ENCODE measurements at places on chromosomes 12 and 14.
A peak's percentile ranks its signal among the peaks of the same experiment; 100 is the strongest.

- no peak for DNase-seq
Measured at GRCh38 chr12:48946205-48946604, 11.1 kb downstream of the ARF3 start.

DNA sequence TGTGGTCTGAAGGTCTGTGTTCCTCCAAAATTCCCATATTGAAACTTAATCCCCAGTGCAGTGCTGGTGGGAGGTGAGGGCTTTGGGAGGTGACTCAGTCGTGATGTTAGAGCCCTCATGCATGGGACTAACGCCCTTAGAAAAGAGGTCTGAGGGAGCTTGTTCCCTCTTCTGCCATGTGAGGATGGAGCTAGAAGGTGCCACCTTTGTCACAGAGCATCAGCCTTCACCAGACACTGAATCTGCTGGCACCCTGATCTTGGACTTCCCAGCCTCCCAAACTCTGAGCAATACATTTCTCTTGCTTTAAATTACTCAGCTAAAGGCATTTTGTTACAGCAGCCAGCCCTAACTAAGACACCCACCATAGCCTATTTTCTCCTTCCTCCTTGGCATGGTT lies 13.9 kb downstream of the RAB15 start:
- DNase-seq: no peak

GRCh38 chr14:106087837-106088236 lies 561.5 kb downstream of the TMEM121 start:
- no peak for DNase-seq

DNA sequence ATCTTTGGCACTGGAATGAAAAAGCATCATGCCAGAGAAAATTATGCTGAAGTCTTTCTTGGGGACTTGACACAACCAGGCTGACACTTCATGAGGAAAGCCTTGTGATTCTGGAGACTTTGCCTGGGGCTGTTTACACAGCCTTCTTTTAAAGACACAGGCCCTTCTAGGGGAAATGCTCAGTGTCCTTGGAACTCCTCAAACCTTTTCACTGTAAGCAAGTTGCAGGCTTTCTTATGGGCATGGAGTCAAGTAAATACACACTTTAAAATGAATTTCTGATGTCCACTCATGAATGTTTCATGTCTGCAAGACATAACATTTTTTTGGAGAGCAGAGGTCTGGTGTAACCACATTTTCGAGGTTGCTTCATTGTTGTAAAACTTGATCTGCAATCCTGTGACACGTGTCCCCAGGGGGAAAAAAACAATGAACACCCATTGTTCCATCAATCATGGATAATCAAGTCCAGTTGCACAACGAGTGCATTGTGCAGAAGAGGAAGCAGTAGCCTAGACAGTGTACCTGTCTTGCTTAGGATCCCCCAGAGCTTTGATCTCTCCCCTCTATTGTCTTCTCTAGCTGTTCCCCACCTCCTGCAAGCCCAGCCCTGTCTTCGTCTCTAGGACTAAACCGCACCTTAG lies 155.1 kb upstream of the PRICKLE1 start:
- peak; percentile 21 for DNase-seq

All from stromal cell of bone marrow (primary cell).